ENCODE measurements at places on chromosomes 3 and 15. TPM values are rescaled to one million over a fixed set of nuclear protein-coding genes. Genes with fewer than 3 reads are reported as not detected.

Gene SPSB4
- polyA plus RNA-seq = 9.9 TPM

Gene GABPB1
- 40.0 TPM for polyA plus RNA-seq

Gene SLC2A2
- polyA plus RNA-seq = 0.14 TPM

Gene CCR8
- not detected for polyA plus RNA-seq

Gene CCDC54
- 0.18 TPM for polyA plus RNA-seq

All from left lung (tissue), 14 donors.